ENCODE measurements at places on chromosomes 4 and X. TPM values are rescaled to one million over a fixed set of nuclear protein-coding genes. Genes with fewer than 3 reads are reported as not detected.

GRCh38 chr4:181272422-181272821 is 970.8 kb upstream of the TENM3 start:
- DNase-seq: no peak

- no peak for DNase-seq
These were observed 41.6 kb upstream of the STIM2 start for GRCh38 chr4:26819026-26819425.

- DNase-seq: no peak
These were observed 88.6 kb upstream of the MAD2L1 start for GRCh38 chr4:120155287-120155686.

DNA sequence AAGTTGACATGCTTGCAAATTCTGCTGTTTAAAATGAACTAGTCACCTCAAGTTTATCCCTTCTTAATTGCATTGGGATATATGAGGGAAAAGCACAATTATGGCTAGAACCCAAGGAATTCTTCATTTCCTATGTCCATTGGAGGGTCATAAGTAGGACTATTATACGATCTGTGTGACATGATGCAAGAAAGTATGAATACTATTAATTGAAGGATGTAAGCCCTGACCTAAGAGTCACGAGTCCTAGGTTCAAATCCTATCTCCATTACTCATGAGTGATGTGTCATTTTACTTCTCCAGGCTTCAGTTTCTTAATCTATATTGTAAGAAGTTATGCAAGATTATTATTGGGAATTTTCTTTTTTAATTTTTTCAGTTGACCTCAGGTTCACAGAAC is 542.9 kb upstream of the GRIA3 start:
- DNase-seq: no peak

GRCh38 chr4:145644699-145645098 is 25.5 kb downstream of the MMAA start:
- no peak for DNase-seq

GRCh38 chr4:66554826-66555225 is 884.5 kb upstream of the EPHA5 start:
- DNase-seq: no peak

DNA sequence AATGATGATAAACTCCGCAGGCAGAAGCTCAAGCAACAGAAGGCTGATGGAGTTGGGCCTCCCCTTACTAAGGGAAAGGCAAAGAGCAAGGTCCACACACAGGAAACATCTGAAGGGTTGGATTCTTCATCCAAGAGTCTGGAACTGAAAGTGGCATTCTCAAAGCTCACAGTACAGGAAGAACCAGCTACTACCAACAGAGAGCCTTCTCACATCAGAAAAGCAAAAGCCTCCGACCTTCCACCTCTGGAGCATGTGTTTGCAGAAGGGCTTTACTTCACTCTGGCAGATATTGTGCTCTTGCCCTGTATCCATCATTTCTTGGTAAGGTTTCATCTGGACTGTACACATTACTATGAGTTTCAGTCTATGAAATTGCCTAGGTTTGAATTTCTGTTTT is 10.6 kb downstream of the GSTCD start:
- DNase-seq: no peak

GRCh38 chr4:577499-578450 is 1.7 kb upstream of the TMEM271 start:
- DNase-seq: peak; percentile 92

GRCh38 chrX:107560980-107561379 is 67.3 kb upstream of the PRPS1 start:
- DNase-seq: no peak

DNA sequence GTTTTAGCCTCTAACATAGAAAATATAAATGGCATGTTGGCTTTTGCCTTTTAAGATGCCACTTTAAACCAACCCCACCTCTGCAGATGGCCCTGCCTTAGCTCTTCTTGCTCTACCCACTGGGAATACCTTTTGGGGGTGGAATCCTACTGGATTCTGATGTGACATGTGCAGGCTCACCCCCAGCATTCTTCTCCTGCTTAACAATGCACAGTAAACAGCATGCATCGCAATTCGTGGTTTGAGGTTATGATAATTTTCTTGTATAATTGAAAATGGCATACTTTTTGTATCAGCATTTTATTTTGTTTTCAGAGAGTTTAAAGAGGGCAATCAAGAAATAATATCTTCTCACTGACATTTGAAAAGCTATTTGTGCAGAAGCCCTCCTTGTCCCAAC is 167.9 kb downstream of the AREG start:
- no peak for DNase-seq

DNA sequence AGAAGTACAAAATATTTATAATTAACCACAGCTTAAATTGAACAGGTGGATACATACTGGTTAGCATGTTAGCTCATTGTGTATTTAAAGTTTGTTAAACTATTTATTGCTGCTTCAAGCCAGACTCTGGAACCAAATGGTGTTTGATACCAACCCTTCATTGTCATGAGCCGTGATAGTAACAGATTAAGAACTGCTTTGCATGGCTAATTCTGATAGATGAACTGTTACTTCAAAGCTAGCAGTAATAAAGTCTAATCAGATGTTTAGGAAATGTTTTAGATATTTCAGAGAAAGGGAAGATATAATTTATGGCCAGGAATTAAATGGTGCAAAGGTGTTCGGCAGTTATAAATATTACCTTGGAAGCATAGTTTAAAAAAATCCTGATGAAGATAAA is 676.1 kb upstream of the ATOH1 start:
- DNase-seq: no peak

GRCh38 chrX:114058988-114059418 is 524.9 kb upstream of the HTR2C start:
- DNase-seq: no peak

DNA sequence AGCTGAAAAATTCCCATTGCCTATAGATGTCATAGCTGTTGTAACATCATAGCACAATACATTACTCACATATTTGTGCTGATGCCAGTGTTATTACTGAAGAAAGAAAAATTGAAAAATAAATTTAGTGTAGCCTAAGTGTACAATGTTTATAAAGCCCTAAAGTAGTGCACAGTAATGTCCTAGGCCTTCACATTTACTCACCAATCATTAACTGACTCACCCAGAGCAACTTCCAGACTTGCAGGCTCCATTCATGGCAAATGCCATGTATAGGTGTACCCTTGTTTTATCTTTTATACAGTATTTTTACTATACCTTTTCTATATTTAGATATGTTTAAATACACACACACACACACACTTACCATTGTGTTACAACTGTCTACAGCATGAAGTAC is 265.4 kb upstream of the MAGEB18 start:
- DNase-seq: no peak

DNA sequence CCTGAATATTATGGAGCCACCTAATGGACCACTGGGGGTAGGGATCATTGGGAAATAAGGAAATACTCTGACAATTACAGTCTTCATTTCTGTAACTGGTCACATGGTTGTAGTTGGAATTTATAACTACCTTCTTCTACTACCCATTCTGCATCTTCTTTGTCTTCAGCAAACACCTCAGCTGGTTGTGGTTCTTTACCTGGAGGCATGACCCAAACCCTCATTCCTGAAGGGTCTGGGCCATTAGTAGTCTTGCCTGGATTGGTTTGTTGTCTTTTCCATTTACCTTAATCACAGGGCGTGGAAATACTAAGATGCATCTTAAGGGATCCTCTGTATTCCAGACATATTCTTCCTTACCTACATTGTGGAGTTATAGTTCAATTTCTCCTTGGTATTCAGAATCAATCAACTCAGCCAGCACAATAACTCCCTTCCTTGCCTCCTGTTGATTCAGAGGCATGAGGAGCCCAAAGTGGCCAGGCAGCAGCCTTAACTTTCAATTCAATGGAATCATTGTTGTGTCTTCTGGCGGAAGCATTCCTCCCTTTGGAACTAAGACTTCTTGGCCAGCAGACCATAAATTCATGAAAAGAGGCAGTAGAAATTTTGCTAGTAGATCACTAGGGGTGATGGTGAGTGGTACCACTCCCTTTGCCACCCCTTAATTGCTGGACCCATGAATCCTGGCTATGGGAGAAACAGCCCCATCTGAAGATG is 75.7 kb upstream of the RAP2C start:
- DNase-seq: no peak

GRCh38 chr4:142509881-142510280 is 336.2 kb downstream of the INPP4B start:
- no peak for DNase-seq

- no peak for DNase-seq
These were observed 65.2 kb upstream of the TLR2 start for GRCh38 chr4:153618833-153619232.

GRCh38 chrX:15681433-15681832 is 16.8 kb upstream of the CLTRN start:
- no peak for DNase-seq

The SSX2B gene
- not detected for total RNA-seq

The SOWAHD gene
- 0.72 TPM for total RNA-seq

The F9 gene
- total RNA-seq: not detected

The GPR78 gene
- 1.2 TPM for total RNA-seq

The FGFBP1 gene
- total RNA-seq: not detected

The S100G gene
- not detected for total RNA-seq

The CLIC2 gene
- total RNA-seq: 1.2 TPM

The SLIT2 gene
- total RNA-seq: 35.9 TPM

The TMEM150C gene
- total RNA-seq: 7.1 TPM

Data from osteoblast (primary cell).